ENCODE measurements at places on chromosomes 1 and 21.
A peak's percentile ranks its signal among the peaks of the same experiment; 100 is the strongest.

DNA sequence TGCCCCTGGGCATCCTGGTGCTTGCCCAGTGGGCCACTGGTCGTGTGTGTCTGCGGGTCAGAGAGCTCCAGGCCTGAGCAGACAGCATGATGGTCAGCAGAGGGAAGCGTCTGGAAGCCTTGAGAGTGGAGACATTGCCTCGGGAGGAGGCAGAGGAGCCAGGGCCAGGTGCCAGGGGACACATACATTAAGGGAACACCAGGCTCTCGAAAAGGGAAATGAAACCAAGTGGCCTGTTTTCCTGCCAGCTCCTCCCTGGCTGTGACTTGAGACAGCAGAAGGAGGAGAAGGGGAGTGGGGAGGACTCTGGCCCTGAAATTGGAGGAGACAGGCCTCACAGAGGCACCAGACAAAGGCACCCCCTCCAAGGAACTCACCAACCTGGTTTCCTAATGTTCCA lies 62.4 kb upstream of the LRP8 start:
- no peak for DNase-seq

DNA sequence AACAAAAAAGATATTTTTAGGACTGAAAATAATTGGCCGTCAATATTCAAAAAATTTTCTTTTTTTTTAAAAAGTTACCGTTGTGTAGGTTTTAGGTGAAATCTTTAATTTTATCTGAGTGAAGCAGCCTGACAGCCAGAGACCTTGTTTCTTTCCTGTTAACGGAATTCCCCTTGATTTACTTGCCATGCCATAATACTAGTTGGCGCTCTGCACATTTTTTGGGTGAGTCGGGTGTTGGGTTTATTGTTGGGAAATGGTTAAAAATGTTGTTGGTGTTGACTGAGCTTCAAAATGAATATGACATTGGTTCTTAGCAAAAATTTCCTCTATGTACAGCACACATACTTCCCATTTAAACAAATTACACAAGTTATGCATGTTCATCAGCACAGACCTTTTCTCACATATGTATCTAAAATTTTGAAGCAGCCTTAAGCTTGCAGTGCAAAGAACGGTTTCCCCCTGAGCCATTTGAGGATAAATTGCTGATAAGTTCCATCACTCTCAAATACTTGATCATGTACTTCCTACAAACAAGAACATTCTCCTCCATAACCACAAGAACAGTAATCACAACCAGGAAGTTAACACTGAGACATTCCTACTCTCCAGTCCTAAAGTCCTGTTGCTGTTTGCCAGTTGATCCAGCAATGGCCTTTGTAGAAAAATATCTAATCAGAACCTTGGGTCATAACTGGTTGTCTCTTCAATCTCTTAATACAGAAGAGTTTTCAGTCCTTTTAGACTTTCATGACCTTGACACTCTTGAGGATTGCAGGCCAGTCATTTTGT lies 34.2 kb downstream of the CAMTA1 start:
- DNase-seq, result no peak

DNA sequence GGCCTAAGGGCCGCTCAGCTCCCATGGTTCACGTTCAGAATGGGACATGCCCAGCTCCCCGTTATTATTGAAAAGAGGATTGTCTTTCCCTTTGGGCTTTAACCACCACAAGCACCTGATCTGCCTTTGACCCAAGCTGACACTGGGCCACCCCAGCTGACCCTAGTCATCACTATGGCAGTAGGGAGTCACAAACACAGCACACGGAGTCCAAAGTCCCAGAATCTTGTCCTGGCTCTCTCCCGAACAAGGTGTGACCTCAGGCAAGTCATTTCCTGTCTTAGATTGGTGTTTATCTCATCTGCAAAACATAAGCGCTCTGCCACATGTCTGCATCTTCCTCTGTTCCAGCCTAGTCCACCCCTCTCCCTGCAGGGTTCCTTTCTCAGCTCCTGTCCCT lies 31.5 kb downstream of the IGFN1 start:
- DNase-seq, result no peak

DNA sequence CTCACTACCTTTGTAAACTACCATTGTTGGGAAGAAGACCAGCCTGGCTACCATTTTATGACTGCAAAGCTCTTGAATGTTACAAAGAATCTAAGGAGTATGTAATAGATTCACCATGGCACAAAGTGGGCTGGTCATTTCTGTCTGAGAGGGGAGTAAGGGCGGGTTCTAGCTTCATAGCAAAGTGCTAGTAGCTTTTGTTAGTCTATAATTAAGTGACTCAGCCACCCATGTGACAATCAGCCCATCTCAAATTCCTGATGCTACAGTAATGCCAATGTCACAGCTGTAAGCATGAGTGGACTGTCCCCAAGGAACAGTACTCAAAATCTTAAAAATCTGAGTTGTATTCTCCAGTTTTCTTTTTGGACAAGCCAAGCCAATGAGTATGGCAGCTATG lies 15.4 kb upstream of the OTUD3 start:
- peak; percentile 49 for DNase-seq

- no peak for DNase-seq
Measured at GRCh38 chr1:59230622-59231021, 66.3 kb upstream of the FGGY start.
